ENCODE measurements at places on chromosomes 6 and 20. TPM values are rescaled to one million over a fixed set of nuclear protein-coding genes. Genes with fewer than 3 reads are reported as not detected.

Gene RIPOR2
- 5.8 TPM for polyA plus RNA-seq

Gene EEF1A2
- polyA plus RNA-seq: 952 TPM

Gene LAMA2
- 11.1 TPM for polyA plus RNA-seq

Gene SIRPD
- polyA plus RNA-seq: not detected

Gene ALDH8A1
- 0.97 TPM for polyA plus RNA-seq
